ENCODE measurements at places on chromosomes 7 and 10. TPM values are rescaled to one million over a fixed set of nuclear protein-coding genes. Genes with fewer than 3 reads are reported as not detected.

DNA sequence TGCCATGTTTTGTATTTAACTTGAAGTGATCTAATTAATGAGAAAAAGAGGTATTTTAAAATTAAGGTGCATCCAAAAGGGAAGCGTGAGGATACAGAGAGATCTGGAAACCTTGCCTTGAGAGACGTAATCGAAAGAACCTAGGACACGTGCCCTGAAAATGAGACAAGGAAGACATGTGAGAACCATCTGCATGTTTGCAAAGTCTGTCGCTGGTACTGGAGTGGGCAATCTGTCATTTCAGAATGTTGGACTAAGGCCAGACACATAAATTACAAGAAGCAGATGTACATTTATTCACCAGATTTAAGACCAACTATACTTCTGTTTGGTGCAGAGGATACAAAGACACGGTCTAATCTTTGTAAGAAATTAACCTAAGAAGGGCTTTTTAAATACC is 9.2 kb downstream of the AGR2 start:
- no peak for DNase-seq

DNA sequence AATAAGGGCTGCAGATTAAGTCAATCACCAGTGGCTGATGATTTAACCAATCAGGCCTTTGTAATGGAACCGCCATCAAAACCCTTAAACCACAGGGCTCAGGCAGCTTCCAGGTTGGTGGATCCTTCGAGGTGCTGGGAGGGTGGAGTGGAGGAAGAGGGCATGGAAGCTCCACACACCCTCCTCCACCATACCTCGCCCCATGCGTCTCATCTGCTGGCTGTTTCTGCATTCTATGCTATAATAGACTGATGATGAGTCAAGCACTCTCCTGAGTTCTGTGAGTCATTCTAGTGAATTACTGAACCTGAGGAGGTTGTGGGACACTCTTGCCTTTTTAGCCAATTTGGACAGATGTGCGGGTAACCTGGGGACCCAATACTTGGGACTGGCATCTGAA is 43.9 kb downstream of the CHST15 start:
- DNase-seq: no peak

GRCh38 chr10:12409613-12410012 is 60.3 kb downstream of the CAMK1D start:
- DNase-seq: no peak

AUTS2 gene
- total RNA-seq: 68.3 TPM

THAP5 gene
- total RNA-seq: 36.3 TPM

DNA sequence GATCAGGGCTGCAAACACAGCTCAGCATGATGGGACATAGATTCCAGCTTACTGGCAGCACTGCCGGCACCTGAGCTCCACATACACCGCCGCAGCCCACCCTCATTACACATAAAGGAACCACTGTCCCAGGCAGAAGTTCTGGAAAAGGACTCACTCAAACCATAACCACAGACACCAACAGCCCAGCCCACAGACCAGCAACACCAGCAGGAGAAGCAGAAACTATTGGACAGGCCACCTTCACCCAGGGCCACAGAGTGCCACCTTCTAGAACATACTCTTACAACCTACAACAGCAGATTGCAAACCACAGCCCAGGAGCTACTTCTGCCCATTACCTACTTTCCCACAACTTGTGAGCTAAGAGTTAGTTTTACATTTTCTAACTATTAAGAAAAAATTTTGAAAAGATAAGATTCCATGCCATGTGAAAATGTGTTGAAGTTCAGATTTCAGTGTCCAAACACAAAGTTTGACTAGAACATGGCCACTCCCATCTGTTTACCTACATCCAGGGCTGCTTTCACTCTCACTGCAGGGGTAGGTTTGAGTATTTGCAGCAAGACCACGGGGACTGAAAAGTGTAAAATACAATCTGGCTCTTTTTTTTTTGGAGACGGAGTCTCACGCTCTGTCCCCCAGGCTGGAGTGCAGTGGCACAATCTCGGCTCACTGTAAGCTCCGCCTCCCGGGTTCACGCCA is 153.0 kb downstream of the TNS3 start:
- no peak for DNase-seq

- no peak for DNase-seq
Observed at GRCh38 chr10:126135941-126136595, 239.7 kb downstream of the FANK1 start.

DNA sequence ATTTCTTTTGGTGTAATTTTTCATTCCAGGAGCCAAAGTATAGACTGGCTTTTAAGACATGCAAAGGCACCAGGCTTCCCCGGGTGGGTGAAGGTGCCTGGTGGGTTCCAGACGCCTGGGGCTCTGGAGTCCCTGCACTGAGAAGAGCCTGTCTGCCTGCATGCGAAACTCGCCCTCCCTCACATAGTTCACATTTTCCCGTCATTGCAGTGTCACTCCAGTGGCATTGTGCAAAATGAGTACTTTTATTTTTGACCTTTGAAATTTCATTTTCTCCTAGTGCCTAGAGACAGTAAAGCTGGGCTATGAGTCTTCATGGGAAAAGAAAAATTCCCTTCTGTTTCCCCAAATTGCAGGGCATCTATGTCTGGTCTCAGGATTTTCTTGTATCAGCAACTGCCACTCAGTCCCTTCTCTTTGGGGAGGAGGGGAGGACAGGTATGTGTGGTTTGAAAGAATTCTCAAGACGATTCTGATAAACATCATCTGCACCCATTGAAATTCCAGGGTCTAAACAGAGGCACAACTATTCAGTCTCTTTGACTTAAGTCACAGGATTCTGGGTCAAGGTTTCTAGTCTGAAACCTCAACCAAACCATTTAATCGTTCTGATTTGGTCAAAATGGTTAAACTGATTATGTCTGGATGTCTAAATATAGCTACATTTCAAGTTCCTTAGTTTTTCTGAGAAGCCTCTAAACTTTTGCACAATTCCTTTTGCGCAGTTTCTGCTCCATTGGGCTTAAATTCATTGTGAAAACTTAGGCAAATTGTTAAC is 107.8 kb downstream of the CYP26A1 start:
- no peak for DNase-seq

AOC1 gene
- total RNA-seq: 1,314 TPM

- no peak for DNase-seq
Observed at GRCh38 chr7:4162884-4163564, 519.1 kb upstream of the FOXK1 start.

- DNase-seq: no peak
Observed at GRCh38 chr7:154259396-154259795, 207.2 kb downstream of the DPP6 start.

DNA sequence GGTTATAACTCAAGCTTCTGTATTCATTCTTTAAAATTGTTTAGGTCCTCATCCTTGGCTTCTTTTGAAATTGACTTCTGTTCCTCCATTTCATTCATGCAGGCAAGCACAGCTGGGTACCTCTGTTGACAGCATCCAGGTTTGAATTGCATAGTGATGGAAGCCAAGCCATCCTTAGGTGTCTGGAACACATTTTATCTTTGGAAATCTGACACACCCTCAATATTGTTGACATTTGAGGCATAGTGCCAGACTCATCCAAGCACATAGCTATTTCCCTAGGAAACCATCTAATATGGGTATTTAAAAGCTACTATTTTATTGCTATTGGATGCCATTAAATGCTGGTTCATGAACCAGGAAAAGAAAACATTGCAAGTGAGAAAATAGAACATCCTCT is 142.1 kb upstream of the PTPRZ1 start:
- DNase-seq: no peak

- peak; percentile 95 for DNase-seq
Observed at GRCh38 chr10:104291439-104291951, 22.5 kb downstream of the GSTO2 start.

DNA sequence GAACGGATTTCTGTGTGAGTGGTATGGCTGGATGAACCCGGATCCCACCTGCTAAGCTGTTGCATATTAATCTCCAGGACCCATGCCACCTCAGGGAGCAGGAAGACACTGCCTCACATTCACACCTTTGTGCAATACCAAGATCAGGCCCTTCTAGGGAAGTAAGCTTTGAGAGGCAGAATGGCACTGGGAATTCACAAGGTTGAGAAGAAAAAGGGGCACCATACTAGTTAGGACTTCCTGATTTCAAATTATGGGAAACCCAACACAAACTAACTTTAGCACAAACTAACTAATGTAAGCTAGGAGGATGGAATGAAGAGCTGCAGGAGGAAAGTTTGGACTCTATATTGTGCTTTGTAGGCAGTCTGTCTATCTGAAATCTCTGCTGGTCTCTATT is 71.3 kb downstream of the TBXAS1 start:
- no peak for DNase-seq

DNA sequence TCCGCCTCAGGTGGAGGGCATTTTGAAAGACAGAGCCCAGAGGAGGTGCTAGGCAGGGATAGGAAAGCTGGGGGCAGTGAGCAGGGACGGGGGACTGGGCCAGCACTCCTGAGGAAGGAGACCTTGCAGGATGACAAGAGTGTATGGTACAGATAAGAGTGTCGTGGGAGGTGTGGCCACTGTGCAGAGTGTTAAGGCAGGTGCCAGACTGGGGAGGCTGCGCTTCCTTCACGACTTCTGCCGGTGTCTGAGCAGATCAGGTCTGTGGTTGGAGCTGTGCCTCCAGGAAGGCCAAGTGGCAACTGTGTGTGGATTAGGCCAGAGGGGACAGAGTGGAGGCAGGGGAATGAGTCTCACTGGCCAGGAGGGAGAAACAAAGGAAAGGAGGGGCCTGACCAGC is 161.7 kb downstream of the HIBADH start:
- no peak for DNase-seq

ELOVL3 gene
- total RNA-seq: not detected

FGFBP3 gene
- total RNA-seq: not detected

TSPAN13 gene
- 26.8 TPM for total RNA-seq

DNA sequence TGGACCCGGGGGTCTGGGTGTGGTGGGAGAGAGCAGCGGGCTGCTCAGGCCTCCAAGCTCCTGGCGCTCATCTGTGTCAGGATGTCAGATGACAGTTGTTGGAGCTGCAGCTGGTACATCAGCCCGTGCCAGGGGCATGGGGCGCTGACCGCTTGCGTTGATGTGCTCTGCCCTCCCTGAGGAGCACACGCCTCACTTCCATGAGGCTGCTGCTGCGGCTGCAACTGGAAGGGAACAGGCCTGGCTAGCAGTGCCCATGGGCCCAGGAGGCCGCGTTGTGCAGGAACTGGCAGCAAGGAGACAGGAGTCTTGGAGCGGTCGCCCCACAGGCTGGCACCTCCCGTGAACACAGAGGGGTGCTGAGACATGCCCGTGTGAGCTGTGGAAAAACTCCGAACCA is 361.3 kb upstream of the MKI67 start:
- no peak for DNase-seq

DNA sequence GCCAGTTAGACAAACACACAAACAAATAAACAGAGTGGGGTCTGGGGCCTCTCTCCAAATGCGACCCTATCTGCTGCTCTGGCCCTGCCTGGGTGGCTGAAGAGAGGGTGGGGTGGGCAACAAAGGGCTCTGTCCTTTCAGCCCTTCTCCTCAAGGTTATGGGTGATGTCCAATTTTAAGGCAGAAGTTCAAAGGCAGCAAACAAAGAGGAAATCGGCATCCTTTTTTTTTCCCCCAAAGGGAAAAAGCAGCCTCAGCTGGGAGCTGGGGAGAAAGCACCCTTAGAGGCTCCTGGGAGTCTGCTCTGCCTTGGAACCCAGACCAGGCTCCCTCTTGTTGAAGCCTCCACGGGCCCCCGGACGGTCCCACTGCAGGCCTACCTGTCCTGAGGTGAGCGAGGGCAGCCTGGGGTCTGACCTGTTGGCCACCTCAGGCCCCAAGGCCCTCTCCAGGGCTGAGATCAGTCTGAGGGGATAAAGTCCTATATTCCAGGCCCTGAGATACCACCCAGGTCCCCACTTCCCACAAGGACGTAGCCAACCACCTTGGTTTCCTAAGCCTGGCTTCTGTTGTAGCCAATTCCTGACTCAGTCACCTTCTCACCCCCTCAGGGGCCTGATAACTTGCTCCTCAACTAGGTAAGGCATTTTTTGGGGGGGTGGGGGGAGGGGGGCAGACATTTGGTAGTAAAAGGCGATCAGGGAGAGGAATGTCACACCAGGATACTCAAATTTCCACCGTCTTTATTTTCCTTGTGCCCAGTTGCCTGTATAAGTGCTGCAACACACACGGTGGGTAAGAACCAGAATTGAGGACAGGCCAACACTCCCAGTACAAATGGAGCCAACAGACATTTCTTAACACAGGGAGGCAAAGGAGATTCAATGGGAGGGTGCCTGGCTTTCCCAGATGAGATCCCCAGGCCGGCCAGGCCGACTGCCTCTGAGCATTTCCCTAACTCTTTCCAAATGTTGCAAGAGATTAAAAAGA is 4.3 kb downstream of the HOXA11 start:
- no peak for DNase-seq

PNLIPRP3 gene
- total RNA-seq: not detected

OGDHL gene
- total RNA-seq: 4.3 TPM

DNA sequence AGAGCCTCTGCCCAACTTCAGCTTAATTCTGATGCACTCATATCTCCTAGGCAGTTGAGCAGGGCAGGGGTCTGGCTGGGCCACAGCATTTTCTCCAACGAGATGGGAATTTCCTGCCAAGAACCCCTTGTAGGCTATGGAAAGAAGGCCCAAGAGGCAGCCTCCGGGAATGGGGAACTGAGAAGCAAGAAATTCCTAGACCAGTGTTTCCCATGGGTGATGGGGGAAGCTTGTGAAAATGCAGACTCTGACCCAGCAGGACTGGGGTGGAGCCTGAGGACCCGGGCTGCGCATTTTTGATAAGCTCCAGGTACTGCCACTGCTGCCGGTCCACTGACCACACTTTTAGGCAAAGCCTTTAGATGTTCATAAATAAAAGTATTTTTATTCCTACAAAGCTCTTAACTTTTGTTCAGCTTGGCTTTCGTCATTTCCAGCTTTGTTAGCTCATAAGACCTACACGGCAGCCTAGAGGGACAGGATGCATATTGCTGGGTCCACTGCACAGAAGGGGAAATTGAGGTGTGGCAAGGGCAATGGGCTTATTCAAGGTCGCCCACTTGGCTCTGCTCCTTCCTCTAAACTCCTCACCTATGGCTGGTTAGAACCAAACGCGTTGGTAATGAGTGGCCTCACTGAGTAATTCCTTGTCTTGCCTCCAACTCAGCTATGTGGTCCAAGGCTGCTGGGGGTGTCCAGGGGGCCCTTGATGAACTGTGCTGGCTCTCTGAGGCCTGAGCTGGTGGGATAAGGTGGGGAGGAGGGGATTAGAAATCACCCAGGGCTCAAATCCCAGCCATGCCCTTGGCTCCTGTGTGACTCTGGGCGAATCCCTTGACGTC is 29.5 kb downstream of the ZCCHC24 start:
- peak; percentile 21 for DNase-seq
